ENCODE measurements at places on chromosomes 4 and X. TPM values are rescaled to one million over a fixed set of nuclear protein-coding genes. Genes with fewer than 3 reads are reported as not detected.

- no peak for DNase-seq
Observed at GRCh38 chrX:46860557-46860956, 23.7 kb downstream of the RP2 start.

DNA sequence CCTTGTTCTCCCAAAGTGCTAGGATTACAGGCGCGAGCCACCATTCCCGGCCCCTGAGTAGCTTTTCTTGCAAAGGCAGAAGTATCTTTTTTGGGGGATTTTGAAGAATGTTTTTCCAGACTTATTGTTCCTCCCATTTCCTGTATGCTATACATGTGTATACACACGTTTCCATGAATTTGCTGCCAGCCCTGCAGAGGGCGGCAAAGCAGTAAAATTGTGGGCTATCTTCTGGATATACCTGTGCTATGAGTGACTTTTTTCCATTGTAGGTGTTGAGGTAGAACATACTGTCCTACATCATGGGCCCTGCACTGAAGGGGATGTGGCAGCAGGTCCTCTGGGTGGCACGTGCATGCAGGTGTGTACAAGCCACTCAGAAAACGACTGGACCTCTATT lies 16.9 kb upstream of the MED28 start:
- DNase-seq: no peak

DNA sequence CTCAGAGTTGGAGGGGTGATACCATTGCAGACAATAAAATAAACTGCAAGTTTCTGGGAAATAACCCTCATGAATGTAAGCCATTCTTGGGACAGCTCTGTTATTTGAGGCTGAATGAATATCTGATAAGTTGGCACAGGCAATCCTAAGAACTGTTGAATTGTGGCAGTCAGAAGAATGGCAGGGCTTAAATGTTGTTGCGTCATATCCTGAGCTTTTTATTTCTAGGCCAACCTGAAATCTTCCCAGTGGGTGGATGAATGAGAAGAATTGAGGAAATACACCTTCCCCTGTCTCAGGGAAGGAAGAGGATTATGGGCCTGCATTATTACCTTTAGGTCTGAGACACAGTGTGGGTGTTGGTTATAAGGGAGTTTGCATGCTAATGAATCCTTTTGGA lies 64.4 kb upstream of the C4orf54 start:
- DNase-seq: no peak

Gene LIAS
- polyA plus RNA-seq: 26.8 TPM

Gene DCAF12L1
- 0.57 TPM for polyA plus RNA-seq
